ENCODE measurements at places on chromosomes 13 and 19.

- peak; percentile 43 for DNase-seq
Measured at GRCh38 chr13:20847296-20847695, 55.2 kb downstream of the XPO4 start.

- peak; percentile 60 for DNase-seq
Measured at GRCh38 chr19:56348289-56348877, 33.7 kb upstream of the ZSCAN5A start.

DNA sequence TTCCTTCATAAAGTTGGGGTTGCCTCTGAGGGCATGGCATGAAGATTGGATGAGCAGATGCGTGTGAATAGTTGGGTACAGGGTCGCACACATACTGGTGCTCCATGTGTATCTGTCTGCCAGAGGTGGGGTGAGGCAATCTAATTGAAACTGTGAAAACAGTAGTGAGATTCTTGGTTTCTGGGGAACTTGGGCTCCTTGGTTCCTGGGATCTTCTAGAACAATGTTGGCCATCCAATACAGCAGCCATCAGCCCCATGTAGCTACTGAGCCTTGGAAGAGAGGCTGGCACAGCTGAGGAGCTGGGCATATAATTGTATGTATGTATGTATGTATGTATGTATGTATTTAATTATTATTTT, 616 bp downstream of the FCHO1 start:
- peak; percentile 40 for DNase-seq

- DNase-seq = no peak
Measured at GRCh38 chr19:23054456-23054855, 51.5 kb upstream of the ZNF728 start.

GRCh38 chr19:54047616-54048015, 16.1 kb downstream of the VSTM1 start:
- DNase-seq = peak; percentile 13

DNA sequence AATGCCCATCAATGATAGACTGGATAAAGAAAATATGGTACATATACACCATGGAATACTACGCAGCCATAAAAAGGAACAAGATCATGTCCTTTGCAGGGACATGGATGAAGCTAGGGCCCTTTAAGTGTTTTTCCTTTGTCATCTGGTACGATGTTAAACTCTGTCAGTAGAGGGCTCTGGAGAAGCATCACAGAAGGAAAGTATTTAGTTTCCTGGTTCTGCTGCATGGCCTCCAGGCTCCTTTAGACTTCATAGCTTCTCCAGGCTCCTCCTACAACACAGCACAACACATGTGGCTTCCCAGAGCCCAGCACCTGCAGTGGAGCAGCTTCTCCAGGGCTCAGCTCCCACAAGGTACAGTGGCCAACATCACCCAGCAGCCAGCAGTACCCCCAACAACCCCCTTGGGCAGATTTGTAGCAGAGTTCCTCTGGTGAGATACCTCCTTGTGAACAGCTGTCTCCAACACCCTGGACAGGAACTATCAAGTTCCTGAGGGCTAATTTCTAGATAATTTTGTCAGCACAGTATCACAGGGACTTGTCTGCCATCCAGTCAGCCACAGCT, 63.4 kb downstream of the KCTD12 start:
- peak; percentile 37 for DNase-seq

- peak; percentile 59 for DNase-seq
Measured at GRCh38 chr13:46961719-46962118, 64.9 kb upstream of the HTR2A start.

DNA sequence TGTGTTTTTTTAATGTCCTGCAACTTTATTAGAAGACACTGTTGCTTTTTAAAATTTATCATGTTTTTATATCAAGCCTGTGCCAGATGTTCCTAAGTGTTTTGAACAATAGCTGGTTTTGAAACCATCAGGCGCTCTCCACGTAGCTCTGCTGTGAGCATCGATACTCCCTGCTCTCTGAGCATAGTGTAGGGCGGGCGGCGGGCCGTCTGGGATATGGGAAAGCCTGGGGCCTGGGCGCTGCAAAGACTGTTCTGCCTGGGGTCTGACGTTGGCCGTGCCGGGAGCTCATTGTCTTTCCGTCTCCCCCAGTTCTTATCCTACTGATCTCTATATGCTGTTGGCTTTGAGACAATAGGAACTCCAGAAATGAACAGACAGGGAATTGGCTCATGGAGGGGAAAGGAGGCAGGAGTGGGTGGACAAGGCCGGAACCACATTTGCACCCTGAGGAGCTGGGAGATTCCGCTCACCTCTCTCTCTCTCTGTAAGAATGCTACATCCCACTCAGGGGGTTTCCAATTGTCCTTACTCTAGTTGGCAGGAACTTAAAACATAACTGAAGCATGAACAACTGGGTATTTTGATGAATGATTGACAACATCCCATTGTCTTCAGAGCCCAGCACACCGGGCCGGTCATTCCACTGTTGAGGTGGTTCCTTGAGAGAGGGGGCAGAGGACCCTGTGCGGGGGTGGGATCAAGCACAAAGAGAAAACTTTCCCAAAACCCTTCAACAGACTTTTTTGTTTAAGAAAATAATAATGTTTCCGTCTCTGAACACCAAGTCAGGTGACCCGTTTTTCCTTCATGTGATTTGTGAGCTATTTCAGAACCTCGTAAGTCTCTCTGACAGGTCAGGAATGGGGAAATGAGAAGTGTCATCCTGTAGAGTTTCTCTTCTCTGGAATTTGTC, 64.7 kb downstream of the COL4A2 start:
- DNase-seq = no peak

DNA sequence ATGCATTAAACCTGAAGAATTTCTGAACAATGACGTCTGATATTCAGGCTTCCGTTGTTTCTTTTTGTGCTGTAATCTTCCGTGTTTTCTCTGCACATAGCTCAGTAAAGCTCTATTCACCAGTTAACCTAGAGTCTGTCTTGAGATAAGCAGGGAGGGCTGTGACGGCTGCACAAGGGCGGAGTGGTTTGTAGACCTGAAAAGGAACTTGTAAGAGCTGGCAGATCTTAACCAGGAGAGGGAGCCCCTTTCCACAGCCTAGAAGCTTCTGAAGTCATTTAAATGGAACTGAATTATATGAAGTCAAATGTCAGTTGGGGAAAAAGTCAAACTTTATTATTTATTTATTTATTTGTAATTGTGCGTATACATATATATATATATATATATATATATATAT, 27.5 kb downstream of the DPRX start:
- peak; percentile 95 for DNase-seq

DNA sequence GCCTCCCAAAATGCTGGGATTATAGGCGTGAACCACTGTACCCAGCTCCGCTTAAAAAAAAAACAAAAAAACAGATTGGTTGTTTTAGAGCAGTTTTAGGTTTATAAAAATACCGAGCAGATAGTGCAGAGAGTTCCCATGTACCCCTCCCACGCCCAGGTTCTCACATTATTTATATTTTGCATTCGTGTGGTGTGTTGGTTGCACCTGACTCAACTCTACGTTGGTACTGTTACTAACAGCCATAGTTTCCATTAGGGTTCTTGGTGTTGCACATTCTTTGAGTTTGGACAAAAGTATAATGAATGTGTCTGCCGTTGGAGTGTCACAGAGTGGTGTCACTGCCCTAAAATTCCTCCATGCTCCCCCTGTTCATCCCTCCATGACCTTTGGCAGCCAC, 29.1 kb downstream of the MYO9B start:
- DNase-seq = no peak

DNA sequence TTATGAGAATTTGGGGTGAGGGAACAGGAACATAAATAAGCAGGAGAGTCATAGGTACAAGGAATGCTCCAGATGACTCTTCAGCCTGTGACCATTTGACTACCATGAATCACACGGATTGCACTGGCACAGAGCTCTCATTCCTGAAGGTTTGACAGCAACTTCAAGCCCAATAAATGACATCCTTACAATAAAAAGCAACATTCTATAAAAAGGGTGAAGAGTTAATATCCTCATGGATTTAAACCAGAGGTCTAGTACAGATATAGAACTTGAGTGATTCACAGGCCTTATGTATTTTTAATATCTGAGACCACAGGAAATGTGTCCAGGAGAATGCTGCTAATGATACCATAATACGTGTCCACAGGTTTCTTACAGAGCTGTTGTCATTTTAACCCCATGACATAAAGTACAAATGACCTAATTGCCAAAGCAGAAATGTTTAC, 158.1 kb downstream of the IRS2 start:
- DNase-seq = no peak

- DNase-seq = no peak
Measured at GRCh38 chr13:38535261-38535660, 151.6 kb upstream of the FREM2 start.

DNA sequence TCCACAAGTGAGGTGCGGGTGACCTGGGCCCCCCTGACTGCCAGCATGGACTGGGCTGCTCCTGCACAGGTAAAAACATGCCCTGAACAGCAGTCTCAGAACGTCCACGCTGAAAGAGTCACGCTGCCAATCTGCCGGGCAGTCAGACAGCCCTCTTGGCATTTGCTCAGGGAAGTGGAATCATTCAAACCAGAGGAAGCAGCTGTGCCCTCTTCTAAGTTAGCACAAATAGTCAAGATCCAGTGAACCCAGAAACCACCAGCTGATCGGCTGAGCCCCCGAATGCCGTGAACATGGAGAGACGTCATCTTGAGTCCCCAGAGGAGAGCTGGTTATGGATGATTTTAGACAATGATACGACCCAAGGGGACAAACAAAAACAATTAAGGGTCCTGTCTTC, 34.4 kb downstream of the KLF2 start:
- no peak for DNase-seq

GRCh38 chr19:39599116-39599515, 3.2 kb upstream of the LGALS13 start:
- DNase-seq = peak; percentile 64

DNA sequence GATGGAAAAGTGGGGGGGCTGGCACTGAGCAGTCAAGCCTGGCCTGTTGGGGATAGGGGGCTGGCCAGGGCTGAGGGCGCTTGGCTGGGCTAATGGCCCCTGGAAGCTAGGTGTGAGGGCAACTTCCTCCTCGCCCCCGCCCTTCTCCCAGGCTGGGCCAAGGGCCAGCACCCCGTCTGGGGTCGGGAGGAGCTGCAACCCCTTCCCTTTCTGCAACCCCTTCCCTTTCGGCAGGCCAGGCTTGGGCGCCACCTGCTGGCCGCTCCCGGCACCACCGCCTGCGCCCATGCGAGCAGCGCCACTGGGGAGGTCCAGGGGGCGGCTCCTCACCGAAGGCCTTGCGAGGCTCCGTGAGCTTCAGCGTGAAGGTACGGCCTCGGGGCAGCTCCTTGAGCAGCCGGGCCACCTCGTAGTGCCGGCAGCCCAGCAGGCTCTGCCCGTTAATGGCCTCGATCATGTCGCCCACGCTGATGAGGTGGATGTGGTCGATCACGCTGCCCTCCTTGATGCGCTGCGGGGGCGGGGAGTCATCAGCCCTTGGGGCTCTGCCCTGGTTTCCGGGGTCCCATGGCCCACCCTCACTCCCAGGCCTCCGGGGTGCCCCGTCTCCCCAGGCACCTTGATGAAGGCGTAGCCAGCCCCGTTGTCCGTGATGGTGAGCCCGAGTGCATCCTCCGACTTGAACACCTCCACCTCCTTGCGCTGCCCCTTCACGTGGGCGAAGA, 5.0 kb upstream of the PTGER1 start:
- DNase-seq = peak; percentile 74

- no peak for DNase-seq
Measured at GRCh38 chr13:52852444-52852843, 4.0 kb upstream of the PCDH8 start.

GRCh38 chr19:7832781-7833180, 2.8 kb downstream of the EVI5L start:
- DNase-seq = no peak

DNA sequence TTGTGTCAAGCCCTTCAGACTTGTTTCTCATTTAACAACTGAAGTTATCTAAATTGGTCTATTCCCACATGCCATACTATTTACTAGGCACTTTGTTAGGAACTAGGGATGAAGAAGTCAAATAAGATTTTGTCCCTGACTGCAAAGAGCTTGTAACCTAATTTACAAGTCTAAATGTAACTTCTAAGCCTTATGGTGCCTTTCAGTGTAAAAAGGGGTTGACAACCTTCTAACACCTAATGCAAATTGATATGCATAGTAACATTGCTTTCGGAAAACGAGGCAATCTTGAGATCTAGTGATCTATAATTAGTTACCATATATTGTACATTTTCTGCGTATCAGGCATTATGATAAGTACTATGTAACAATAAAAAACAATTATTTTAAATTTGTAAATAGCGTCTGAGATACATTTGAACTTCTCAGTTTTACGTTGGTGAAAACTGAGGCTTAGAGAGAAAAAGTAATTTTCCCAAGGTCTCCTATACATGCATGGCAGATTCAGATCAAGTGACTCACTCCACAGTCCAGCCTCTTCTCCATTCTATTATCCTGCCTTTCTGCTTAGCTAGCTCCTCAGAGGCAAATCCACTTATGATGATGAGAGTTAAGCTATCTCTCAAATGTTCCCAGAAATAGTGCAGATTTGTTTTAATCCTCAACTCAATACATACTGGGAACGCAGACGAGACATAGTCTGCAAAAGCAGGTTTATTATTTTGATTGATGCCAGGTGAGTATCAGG, 764.9 kb upstream of the SLITRK5 start:
- no peak for DNase-seq

DNA sequence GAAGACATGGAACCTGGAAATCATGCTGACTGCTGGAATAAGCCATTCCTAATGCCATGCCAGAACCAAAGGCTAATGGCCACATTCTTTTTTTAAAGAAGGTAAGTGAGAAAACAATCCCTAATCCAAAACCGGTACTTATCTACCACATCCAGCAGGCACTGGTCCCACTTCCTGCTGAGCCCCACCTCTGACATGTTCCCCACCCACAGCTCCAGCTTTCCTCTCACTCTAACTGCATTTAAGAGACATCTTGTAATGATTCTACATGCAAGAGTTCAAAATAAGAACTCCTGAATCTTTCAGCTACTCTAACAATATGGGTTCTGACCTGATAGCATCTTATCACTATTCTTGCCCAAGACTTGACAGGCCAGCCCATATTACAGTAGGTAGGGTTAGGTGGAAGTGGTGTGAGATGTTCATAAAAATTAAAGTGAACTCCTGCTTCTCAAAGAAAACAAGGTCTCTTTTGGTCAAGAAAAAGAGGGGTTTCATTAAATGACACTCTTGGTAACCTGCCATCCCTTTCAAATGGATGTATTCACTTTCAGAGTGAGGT, 41.9 kb downstream of the N4BP2L2 start:
- peak; percentile 89 for DNase-seq

DNA sequence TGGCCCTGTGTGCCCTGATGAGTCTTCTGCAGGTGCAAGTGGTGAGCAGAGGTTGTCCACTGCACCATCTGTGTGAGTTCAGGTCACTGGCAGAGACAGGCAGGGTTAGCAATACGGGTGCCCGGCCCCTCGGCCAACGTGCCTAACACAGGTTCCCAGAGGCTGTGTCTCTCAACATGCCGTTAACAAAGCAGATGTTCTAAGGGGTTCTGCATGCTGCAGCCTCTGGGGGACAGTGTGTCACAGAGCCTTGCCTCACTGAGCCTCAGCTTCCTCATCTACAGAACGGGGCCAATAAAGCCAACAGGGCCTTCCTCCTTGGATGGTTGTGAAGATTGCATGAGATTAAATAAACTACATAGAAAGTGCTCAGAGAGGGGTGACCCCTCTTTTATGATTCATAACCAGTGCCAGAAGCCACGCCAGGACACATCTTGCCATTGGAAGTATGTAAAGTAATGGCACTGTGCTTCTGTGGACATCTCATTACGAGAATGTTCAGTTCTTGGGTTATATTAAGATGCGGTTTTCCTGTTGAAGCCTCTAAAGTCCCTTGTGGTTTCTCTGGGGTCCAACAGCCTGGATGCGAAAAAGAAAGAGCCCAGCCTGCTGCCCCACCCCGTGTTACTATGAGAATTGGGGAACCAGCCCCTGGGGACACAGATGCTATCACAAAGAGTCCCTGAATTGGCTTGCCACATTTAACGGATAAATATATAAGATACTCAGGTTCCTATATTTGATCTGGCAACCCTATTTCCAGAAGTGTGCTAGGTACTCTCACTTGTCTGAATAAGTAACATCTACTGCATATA, 11.2 kb upstream of the ARHGEF18 start:
- DNase-seq = peak; percentile 98

Data from hematopoietic multipotent progenitor cell treated with erythropoietin and hydrocortisone succinate and interleukin-3 and kit ligand, for 4 days (in vitro differentiated cells).